ENCODE measurements at places on chromosomes 2 and 18. TPM values are rescaled to one million over a fixed set of nuclear protein-coding genes. Genes with fewer than 3 reads are reported as not detected.

Gene NPAS2
- 10.6 TPM for polyA plus RNA-seq

Gene ITGA4
- 10.4 TPM for polyA plus RNA-seq

Gene WDR33
- polyA plus RNA-seq: 11.6 TPM

Gene GKN1
- polyA plus RNA-seq: 0.15 TPM

Gene DPP10
- 0.08 TPM for polyA plus RNA-seq

Gene IL1F10
- polyA plus RNA-seq: not detected

Gene CD8B2
- 0.13 TPM for polyA plus RNA-seq

Gene CDKL4
- polyA plus RNA-seq: 0.10 TPM

Gene CYP27A1
- 65.3 TPM for polyA plus RNA-seq

Gene GULP1
- polyA plus RNA-seq: 9.1 TPM

Gene PNKD
- polyA plus RNA-seq: 110 TPM
